Hematopoietic multipotent progenitor cell (in vitro differentiated cells): ENCODE measurements at places on chromosomes 3 and 15. TPM values are rescaled to one million over a fixed set of nuclear protein-coding genes. Genes with fewer than 3 reads are reported as not detected.

CPEB1 gene
- 0.27 TPM for total RNA-seq

GRCh38 chr3:99114565-99115291, 213.2 kb upstream of the DCBLD2 start:
- no peak for DNase-seq

- DNase-seq, result no peak
Observed at GRCh38 chr15:58535337-58535736, 103.5 kb downstream of the LIPC start.

DNA sequence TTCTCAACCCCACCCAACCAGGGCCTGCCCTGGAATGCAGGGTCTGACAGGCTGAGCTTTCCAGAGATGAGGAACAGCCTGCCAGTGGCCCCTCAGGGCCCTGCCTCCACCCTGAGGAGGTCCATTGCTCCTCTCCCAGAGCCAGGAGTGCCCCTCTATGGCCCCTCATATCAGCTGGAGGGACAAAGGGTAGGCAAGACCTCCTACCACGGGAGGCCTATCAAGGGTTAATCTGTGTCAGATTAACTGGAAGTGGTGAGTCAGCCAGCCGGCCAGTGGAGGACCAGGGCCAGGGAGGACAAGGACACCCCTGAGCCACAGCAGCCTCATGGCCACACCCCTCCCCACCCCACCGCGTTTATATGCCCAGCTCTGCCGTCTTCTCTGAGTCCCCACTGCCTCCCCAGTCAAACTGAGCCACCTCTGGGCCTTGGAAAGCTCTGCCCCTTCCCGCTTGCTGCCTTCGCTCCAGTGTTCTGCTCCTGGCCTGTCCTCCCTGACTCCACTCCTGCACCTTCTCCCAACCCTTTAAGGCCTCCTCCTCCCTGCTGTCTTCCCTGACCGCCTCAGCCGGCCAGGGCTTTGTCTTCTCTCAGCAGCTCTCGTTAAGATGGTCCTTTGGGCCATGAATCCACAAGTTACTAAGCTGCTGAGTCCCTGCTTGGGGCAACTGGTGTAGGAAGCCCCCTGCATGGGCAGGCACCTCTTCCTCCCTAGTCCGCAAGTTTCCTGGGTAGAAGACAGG, 6.5 kb downstream of the CCDC33 start:
- no peak for DNase-seq

DNA sequence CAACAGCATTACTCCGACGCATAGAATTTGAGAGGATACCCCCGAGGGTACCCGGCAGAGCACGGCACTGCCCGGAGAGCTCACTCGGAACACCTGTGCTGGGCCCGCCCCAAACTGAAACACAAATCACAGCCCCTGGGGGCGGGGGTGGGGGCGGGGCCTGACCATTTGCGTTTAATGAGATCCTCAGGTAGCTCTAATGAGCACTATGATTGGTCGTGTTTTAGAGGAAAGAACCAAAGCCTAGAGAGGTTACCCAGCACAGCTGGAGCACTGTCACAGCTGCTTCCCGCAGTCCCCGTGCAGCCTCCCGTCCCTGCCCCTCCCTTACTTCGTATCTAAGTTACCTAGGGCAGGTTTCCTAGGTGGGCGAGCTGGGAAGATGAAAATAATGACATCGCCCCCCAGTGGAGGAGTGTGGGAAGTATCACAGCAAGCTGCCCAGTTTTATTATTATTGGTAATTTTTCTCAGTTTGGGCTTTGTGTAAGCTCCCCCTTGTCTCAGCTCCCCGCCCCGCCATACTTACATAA, 187.1 kb downstream of the PDE8A start:
- peak; percentile 47 for DNase-seq

DNA sequence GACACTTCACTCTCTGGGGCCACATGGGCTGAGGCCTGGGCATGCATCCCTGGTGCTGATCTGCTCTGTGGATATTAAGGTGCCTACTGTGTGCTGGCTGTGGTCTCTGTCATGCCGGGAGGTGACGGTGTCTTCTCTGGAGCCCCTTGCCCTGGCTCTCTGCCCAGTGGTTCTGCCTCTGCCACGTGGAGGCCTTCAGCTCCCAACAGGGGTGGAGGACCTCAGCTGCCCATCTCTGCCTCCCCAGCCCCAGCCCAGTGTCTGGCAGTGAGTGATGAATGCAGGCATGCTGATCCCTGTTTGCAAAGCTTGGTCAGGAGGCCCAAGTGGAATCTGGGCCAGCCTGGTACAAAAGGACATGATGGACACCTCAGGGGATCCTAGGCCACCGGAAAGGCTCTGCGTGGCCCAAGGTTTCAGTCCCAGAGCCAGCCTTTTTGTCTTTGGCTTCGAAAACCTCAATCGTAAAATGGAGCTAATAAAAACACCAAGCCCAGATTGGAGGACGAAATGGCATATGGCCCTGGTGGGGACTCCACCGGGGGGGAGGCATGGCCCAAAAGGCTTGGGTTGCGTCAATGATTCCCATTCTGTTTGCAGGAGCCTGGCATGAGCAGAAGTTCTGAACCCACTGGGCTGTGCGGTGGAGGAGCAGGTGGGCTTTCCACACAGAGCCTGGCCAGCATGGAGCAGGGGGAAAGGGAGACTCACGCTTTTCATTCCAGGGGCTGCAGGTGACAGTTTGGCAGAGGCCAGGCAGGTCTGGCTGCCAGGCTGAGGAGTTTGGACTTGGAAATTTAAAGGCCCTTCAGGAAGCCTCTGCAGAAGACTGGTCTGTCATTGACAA, 54.7 kb upstream of the KLF13 start:
- DNase-seq, result no peak

DNA sequence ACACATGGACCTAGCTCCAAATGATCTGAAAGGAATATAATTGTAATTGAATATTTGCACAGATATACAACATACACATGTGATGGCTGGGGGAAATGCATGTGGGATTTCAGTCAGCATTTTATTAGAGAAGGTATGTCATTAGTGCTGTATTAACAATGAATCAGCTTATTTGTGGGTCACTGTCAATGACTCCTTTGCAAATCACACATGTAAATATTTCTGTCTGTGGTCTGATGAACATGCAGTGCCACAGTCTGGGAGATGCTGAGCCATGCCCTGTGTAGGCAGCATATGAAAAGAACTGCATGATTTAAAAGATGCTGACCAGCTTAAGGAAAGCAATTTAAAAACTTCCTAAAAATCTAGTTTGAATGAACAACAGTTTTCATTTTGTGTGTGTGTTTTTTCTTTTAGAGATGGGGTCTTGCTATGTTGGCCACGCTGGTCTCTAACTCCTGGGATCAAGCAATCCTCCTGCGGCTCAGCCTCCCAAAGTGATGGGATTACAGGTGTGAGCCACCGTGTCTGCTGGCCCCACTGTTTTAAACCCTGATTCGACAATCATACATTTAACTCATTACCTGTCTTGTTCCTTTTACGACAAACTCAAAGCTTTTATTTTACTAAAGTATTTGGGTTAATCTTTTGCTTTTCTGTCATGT, 803 bp upstream of the B3GNT5 start:
- DNase-seq, result no peak

DNA sequence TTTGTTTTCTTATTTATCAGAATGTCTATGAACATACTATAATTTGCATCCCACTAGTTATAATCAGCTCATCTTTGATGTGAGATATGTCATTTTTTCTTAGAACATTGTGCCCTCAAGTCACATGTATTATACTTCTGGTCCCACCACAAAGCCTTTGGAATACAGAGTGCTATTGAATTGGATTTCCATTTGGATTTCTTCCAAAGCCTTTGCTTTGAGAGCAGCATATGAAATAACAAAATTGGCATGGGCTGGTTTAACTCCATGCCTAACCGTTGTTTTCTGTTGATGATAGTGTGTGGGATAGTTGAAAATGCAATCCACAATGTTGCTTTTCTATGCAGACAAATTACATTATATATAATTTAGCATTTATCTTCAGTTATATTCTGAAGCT, 284.5 kb upstream of the PLSCR5 start:
- no peak for DNase-seq
